ENCODE measurements at places on chromosomes 6 and 20. TPM values are rescaled to one million over a fixed set of nuclear protein-coding genes. Genes with fewer than 3 reads are reported as not detected.

Gene MYLK2
- total RNA-seq, result 0.25 TPM

Gene CCR6
- total RNA-seq, result not detected

Gene NELFE
- total RNA-seq, result 39.3 TPM

Gene SLC17A3
- not detected for total RNA-seq
